DND-41 (cell line): ENCODE measurements at places on chromosomes 2 and 18.

GRCh38 chr18:51821610-51822009, 518.4 kb upstream of the DCC start:
- DNase-seq, result no peak

DNA sequence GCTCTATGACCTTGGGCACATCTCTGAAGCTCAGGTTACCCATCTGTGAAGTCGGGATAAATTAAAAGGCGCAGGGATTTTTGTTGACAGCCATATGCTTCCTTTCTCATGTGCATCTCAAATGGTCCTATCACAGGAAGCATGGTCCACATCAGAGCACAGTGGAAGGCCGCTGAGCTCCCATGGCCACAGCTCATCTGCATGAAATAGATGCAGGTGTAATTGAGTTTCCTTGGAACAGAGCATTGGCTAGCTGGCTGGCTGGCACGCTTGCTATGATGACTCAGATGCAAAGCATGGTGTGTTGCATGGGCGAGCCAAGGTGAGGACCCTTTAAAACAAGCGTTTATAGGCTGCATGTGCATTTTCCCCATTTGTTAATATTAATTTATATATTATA, 79.3 kb downstream of the TXNL1 start:
- DNase-seq, result no peak

DNA sequence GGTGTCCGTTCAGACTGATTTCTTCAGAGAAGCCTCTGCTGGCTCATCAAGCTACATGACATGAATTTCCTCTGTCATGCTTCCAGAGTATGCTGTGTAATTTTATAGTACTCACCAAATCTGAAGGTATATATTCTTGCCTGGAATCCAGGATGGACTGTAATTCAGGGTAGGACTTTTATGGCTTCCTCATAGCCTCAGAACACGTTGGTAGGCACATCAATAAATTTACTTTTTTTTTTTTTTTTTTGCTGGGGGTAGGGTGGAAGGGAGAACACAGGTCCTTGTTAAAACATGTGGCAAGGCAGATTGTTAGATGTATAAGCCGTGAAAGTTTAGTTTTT, 34.4 kb downstream of the MTA3 start:
- no peak for DNase-seq

DNA sequence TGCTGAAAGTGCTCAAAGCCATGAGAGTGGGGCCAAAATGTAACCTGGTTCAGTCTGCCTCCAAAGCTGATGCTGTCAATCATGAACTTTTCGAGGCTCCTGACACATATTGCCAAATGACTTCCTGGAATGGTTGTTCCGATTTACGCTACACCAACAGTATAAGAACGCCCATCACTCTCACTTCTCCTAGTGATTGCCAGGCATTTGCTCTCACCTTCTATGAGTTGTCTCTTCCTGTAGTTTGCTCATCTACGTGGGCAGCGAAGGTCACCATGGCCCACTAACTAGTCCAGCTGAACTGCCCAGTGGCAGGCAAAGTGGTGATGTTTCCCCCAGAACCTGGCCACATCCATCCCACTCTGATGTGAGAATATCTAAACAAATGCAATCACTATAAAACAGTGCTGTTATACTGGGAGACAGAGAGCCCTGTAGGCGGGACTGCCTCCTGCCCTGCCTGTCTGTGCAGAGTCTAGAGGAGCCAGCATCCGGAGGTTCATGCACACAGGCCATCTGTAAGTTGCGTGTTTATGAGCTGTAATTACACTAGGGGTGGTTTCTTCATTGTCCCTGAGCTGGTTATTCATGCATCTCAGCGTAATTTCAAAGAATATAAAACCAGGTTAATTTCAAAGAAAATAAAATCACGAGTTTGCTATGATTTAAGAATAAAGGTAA, 8.8 kb upstream of the CABLES1 start:
- DNase-seq, result no peak

DNA sequence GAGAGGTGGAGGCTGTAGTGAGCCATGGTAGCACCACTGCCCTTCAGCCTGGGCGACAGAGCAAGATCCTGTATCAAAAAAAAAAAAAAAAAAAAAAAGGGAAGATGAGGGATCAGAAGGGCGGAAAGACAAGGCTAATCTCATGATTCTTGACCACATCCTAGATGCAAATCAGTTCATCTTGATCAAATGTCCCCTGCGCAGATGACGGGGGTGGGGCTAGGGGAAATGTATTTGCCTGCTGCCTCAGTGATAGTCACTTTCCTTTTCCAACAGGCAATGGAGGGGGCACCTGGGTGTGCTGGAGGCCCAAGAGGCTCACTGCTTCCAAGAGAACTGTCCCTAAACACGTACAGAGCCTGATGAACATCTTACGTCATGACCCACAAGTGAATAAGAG, 3.7 kb upstream of the EMILIN2 start:
- no peak for DNase-seq

GRCh38 chr2:9199716-9200632, 6.6 kb upstream of the ASAP2 start:
- DNase-seq, result no peak

DNA sequence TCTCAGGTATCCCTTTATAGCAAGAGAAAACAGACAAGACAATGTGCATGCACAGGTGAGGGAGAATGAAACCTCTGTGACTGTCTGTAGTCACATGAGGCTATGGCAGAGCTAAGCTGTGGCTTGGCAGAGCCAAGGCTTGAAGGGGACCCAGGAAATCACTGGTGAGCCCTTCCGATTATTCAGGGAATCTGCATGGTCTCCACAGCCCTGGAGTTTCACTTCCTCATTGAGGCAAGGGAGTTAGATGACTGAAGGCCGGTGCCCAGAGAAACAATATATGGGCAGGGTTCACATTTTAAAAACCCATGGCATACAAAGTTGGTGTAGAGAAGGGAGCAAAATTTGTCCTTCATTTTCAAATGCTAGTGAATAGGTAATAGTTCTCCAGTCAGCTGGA, 144.4 kb upstream of the REV1 start:
- no peak for DNase-seq

- no peak for DNase-seq
Measured at GRCh38 chr2:24365826-24366225, 5.5 kb upstream of the ITSN2 start.

DNA sequence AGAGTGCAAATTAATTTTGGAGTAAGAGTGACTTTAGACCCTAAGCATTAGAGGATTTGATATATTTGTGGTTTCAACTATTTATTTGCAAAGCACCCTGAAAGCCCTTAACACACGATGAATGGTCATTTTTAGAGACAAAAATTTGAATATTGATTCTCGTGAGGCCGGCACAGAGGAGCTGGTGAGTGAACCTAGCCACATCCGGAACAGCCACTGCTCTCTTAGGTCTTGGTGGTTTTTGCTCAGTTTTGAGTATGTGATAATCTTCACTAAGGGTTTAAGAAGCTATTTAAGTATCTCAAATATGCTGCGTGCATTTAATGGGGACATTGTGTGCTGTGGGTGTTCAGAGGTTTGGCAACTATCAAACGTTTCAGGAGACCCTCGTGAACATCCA, 204.8 kb downstream of the TSN start:
- no peak for DNase-seq

DNA sequence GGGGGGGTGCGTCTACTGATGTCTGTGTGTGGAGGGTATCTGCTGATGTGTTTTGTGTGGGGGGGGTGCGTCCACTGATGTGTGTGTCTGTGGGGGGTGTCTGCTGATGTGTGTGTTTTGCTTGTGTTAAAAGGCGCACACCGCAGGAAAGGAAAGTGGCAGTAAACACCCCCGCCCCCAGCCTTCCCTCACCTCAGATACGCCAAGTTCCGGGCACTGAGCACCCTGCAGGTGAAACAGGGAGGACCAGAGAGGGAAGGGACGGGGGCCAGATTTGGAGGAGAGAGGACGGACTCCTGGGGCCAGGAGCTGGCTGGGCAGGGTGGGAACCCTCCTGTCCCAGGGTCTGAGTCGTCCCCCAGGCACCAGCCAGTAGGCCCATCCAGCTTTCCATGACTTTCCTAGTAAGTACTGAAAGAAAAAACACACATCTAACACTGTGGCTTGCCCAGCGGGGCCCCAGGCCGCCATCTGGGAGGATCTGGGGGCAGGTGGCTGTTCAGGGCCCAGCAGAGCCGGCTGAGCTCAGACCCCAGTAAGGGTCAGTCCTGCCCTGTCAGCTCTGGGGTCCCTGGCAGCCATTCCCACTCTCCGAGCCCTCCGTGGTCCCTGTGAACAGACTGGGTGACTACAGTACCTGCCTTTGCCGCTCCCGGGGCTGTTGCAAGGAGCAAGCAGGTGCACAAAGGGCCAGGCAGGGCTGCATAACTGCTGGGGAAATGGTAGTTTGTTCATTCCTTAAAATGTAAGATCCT, 126.9 kb downstream of the NFATC1 start:
- DNase-seq, result no peak
